ENCODE measurements at places on chromosomes 1 and 21.

DNA sequence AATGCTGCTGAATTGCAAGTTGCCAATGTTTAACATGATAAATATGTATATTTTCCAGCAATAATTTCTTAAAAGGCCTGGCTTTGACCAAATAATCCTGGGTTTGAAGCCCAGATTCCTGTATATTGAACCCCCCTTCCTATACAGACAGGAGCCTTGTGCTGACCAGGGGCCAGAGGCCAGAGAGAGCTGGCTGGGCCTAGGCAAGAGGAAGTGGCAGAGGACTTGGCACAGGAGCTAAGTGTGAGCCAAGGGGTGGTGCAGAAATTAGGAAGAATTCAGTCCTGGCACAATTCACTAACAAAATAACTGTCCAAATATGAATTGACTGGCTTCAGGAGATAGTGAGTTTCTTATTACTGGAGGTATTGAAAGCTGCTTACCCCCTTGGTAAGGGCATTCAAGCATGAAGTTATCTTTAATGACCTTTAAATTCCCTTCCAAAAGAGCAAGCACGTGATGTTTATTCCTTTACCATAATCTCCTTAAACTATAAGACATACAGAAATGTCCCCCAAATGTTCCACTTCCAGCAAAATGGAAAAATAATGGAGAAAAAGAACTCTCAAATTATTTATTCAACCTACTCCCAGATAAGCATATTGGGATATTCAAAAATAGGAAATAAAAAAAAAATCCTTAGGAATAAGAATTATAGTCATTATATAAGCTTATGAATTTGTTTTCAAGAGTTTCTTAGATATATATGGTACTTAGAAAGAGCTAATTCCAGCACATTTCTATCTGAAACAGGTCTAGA lies 26.6 kb downstream of the NIBAN1 start:
- no peak for DNase-seq

- no peak for DNase-seq
Observed at GRCh38 chr1:213484333-213484732, 433.3 kb downstream of the RPS6KC1 start.

GRCh38 chr1:81155131-81155530 lies 645.6 kb upstream of the ADGRL2 start:
- DNase-seq: no peak

DNA sequence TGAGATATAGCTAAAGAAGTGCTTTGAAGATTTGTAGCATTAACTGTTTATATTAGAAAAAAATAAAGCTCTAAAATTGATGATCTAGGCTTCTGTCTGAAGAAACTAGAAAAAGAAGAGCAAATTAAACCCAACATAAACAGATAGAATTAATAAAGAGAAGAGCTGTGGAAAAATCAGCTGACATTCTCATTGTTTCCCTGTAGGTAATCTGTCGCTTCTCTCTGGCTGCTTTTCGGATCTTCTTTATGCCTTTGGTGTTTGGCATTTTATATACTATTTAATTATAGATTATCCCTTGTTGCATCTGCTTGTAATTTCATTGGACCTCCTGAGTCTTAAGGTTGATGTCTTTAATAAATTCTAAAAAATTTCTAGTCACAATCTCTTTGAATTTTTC lies 59.8 kb downstream of the MPZL1 start:
- DNase-seq: no peak

GRCh38 chr1:154406572-154406879 lies 1.4 kb downstream of the IL6R start:
- DNase-seq: no peak

DNA sequence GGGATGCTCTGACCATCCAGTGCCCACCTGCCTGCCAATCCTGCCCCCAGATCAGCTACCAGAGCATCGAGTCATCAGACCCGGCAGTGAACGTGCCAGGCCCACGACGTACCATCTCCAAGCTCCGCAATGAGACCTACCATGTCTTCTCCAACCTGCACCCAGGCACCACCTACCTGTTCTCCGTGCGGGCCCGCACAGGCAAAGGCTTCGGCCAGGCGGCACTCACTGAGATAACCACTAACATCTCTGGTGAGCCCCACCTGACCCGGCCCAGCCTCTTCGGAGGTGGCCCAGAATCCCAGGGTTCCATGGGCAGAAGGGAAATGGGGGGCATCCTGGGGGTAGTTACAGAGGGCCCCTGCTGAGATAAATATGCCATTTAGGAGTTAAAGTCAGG lies 43.1 kb downstream of the PTPRU start:
- no peak for DNase-seq

- DNase-seq: peak; percentile 14
Observed at GRCh38 chr1:81756872-81757271, 43.9 kb upstream of the ADGRL2 start.

DNA sequence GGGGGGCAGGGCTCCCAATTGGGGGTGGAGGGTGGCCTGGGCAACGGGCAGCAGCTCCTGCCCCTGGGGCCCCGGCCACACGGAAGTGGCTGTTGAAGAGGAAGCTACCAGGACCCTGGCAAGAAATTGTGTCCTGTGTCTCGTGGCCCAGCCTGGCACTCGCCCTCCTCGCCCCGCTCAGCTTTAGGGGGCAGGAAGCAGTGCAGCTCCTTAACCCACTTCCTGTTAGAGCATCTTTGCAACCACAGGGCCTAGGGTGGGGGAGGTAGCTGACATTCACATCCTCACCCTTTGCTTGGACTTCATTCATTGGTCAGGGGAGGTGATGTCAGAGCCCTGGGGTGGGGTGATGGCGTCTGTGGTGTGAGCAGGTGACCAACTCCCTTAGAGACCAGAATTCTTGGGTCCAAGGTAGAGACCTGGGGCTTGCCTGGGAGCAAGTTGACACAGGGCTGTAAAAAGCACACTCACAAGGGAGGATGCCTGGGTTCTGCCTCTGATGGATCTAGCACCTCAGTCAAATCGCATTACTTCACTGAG lies at the start of gene ARHGAP30:
ARHGAP30 (minus strand) TSS at position 161 of the 540 bp plus-strand sequence. CDS start 267 bp downstream, outside the sequence.
- peak; percentile 65 for DNase-seq

- no peak for DNase-seq
Observed at GRCh38 chr1:54528613-54529012, 19.4 kb upstream of the ACOT11 start.

DNA sequence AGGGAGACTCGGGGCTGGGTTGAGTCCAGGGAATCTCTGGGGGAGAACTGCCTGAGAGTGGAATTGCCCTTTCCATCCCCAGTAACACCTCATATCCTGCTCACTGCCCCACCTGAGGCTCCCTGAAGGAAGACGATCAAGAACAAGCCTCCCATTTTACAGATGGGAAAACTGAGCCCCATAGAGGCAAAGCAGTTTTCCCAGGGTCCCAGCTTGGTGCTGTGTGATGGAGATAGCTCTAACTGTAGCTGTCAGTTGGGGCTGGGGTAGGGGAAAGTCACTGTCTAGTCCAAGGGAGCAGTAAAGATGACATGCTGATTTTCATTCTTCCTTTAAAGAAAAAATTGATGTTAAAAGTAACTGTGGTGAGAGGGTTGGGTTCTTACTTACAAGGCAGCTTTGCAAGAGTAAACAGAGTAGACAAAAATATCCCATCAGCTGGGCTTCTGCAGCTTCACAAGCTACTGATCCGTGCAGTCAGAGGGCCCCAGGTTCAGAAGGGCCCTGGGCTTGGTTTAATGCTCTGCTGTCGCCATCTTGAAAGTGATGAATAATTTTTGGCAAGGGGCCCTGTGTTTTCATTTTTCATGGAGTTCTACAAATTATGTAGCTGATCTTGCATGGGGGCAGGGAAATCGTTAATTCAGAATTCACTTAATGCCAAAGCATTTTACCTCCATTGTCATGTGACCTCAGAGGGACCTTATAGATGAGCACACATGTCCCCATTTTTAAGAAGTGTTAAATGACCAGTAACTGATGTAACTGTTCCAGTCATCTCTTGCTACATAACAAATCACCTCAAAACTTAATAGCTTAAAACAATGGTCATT lies 17.6 kb upstream of the TNFRSF1B start:
- no peak for DNase-seq

DNA sequence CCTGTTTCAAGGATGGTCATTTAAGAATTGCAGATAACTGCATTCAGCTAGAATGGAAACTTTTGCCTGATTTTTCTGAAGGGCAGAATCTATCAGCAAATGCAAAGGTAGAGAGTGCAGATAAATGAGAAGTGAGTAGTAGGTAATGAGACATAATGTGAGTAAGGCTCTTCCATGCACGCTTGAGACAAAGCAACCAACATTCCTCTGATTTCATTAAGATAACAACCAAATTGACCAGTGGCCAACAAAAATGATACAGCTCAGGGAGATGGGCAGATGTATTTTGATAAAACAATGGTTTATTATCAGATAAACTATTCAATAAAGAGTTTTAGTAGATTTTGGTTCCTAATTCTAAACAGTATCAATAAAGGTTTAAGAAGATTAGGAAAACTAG lies 404.4 kb upstream of the PBX1 start:
- no peak for DNase-seq

DNA sequence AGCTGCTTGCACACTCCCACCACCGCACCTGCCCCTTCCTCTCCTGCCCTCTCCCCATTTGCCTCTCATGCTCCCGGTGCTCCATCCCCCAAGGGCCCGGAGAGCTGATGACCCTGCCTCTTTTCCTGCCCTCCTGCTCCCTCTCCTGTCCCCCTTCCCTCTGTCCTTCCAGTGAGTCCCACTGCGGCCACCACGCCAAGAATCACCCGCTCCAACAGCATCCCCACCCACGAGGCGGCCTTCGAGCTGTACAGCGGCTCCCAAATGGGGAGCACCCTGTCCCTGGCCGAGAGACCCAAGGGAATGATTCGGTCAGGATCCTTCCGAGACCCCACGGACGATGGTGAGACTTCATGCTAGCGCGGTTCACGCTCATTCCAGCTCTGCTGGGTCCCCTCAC lies 40.7 kb upstream of the IPO9 start:
- no peak for DNase-seq

DNA sequence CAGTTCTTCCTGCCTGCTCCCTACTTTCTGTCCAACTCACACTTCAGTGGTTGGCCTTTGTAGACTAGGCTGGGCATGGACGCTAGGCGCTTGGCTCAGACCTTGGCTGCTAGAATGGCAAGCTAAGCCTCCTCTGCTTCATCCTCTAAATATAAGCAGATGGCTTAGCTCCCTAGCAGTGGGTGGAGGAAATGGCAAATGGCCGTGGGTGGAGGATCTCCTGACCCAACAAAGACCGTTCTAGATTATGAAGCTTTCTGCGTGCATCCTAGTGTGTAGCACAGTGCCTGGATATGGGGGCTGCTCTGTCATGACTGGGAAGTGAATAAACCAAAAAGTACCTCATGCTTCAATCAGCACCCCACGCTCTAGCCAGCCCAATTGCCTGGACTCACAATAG lies 10.4 kb upstream of the ETV3L start:
- DNase-seq: no peak

GRCh38 chr21:25170681-25171080 lies 436.6 kb downstream of the MRPL39 start:
- no peak for DNase-seq

GRCh38 chr1:50978852-50979781 lies 9.1 kb downstream of the CDKN2C start:
- DNase-seq: peak; percentile 5

DNA sequence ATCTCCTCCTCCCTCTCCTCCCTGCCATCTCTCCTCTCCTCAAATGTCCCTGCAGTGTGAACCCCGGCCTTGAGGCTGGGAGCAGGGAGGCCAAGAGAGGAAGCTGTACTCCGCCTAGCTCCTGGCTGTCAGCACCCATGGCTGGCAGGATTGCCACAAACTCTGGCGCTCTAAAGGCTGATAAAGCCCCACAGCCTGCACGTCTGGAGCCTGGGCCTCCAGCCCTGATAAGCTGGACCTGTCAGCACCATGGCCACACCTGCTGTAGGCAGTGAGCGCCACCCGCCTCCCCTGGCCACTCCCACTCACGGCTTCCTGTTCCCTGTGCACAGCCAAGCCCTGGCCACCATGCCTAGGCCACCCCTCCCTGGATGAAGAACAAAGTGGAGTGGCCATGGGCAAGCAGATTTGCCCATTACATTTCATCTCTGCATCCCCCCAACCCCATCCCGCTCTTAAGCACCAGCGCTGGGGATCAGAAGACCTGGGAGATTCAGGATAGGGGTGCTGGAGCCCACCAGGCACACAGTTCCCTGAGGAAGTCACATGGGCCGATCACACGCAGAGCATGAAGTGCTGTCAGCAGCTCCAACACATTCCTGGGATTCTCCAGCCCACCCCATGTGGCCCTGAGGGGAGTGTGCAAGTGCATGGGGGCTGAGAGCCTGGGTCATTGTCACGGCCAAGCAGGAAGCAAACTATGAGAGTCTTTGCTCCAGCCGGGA lies 24.2 kb upstream of the NPPB start:
- peak; percentile 26 for DNase-seq

DNA sequence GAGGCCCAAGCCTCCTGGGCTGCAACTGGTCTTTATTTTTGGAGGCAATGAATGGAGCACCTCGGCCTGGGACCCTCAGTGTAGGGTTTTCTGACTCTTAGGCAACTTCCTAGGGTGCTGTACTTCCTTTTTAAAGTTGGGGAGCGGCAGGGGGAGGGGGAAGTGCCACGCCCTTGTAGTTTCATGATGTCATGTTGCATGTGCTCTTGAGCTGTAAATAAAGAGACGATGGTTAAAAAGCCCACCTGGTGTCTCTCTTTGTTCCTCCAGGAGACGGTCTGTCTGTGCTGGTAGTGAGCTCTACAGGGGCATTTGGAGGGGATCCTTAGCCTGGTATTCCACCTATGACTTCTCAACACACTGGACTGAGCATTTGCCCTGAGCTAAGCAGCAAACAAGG lies 10.3 kb upstream of the AGTRAP start:
- DNase-seq: no peak
